ENCODE measurements at places on chromosomes 7 and 10.

DNA sequence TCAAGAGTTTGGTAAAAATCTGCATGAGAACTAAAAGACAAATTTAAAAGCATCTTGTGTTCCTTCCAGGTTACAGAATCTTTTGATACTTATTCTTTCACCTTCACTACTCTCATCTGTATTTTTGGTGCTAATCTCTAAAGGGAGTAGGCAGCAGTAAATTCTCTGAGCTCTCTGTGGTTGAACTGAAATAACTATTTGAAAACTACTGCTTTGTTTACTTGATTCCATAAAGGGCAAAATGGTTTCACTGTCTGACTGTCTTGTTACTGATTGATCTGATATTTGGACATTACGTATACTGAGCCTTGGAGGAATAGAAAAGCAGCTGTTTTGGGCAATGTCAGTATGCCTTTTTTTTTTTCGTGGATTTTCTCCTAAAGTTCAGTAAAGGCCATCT is 103.3 kb downstream of the CHRM2 start:
- no peak for DNase-seq

- DNase-seq, result peak; percentile 52
Observed at GRCh38 chr7:133650069-133650468, 397.2 kb downstream of the EXOC4 start.

- no peak for DNase-seq
Observed at GRCh38 chr10:88082806-88083596, 219.6 kb downstream of the PTEN start.

DNA sequence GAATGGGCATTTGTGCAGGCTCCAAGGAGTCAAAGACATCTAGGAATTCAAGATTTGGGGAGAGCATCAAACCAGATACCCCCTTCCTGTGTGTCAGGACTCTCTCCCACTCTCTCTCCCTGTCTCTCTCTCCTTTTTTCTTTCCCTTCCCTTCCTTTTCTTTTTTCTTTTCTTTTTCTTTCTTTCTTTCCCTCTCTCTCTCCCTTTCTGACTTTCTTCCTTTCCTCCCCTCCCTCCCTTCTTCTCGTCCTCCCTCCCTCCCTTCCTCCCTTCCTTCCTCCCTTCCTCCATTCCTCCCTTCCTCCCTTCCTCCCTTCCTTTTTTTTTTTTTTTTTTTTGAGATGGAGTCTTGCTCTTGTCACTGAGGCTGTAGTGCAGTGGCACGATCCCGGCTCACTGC is 24.1 kb upstream of the MINDY3 start:
- DNase-seq, result no peak

DNA sequence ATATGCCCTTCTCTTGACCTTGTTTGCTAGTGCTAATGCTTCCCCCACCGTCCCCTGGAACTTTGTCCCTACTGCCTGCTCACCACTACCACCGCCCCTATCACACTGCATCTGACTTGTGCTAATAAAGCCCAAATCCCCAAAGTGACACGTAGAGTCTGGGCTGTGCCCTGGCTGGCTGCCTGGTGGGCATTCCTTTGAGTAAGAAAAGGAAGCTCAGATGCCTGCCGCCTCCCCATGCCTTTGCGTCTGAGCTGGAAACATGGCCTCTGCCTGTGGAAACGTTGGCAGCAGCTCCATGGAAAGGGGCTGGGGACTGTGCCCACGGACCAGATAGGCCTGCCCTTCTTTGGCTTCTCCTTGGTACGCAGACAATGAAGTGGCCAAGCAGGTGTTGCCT is 138.3 kb downstream of the CYP26A1 start:
- no peak for DNase-seq

DNA sequence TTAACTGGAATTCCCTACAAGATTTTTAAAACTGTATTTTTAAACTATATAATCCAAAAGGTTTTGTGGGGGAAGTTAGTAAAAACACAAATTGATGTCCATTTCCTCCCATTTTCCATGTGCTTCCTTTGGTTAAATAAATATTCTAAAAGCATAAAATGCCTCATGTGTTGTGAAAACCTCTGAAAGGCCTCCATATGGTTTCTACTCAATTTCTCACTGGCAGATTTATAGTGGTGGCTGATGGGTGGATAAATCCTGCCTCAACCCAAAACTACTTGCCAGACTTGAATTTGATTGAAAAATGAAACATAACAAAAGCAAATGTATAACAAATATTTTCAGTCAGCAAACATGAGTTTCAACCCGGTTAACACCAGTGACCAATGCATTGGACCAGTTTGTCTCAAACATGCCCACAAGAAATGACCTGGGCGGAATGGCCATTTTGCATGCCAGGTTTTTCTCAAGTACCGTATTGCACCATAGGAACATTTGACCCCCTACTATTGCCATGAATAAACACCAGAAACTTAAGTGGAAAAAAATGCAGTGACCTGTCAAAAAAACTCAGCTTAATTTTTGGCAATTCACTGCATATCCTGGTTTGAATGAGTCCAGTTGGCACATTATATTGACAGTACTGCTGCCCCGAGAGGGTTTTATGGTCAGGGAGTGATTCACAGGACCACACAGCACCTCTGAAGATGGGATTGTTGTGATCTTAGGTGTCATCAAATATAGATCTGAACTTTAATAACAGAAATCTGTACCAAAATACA is 454.6 kb upstream of the ANKRD30A start:
- DNase-seq, result peak; percentile 32

DNA sequence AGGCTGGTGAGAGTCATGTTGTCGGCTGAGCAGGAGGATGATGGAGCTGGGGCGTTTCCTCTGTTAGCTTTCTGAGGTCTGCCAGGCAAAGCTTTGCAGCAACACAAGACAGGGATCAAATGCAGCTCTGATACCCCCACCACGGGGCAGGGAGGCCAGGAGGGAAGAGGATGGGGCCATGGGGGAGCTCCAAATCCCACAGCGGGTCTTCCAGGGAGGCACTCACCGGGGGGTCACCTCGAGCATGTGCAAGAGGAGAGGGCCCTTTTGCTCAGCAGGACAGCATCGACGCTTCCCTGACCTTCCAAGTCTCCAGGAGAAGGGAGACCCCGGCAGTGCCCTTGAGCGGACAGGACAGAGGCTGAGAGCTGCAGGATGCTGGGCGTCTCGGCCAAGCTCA is 127.5 kb downstream of the WDR37 start:
- DNase-seq, result no peak

DNA sequence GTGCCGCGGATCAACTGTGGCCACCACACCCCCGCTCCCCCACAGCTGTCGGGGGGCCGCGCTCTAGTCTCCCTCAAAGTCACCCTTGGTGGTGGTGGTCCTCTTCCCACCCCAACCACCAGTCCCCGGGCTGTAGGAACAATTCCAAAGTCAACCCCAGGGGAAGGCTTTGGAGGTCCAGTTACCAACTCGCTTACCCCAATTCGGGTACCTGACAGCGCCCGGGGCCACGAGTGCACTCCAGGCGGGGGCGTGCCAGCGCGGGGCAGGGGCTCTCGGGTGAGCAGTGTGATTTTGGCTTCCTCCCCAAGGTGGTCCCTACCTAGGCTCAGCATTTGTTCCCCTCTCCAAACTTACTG is 584 bp upstream of the ZMIZ1 start:
- DNase-seq, result no peak

DNA sequence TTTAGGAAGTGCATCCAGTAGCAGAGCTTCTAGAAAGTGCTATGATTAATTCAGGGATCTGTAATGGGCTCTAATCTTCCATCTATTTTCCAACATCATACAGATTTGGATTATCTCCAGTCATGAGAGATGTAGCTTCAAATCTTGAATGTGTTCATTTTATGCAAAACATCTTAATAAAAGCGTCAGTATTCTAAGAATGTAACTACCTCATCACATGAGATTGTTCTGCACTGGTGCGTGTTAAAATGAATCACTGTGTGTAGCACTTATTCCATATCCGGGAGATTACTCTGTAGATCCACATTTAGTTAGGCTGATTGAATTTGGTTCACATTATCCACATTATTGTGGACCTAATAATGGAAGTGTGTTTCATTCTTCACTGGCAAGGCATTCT is 344.9 kb upstream of the CHRM2 start:
- no peak for DNase-seq

- no peak for DNase-seq
Observed at GRCh38 chr7:101100858-101101847, 15.9 kb downstream of the TRIM56 start.

DNA sequence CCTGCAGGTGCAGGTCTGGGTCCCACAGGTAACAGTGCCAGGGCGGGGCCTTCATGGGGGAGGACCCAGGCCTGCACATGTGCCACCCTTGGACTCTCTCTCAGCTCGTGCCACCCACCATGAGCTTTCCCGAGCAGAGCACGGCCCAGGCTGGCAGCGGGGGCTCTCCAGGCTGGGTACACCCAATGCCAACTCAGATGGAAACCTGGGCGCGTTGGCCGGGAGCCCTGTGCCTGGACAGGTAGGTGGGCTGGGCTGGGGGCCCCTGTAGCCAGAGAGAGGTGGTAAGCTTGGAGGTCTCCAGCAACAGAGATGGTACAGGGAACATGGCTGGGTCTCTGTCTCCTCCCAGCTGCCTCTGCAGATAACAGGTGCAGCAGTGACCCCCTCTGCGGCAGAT is 69.9 kb upstream of the ADARB2 start:
- no peak for DNase-seq
